ENCODE measurements at places on chromosomes 2 and 18.

DNA sequence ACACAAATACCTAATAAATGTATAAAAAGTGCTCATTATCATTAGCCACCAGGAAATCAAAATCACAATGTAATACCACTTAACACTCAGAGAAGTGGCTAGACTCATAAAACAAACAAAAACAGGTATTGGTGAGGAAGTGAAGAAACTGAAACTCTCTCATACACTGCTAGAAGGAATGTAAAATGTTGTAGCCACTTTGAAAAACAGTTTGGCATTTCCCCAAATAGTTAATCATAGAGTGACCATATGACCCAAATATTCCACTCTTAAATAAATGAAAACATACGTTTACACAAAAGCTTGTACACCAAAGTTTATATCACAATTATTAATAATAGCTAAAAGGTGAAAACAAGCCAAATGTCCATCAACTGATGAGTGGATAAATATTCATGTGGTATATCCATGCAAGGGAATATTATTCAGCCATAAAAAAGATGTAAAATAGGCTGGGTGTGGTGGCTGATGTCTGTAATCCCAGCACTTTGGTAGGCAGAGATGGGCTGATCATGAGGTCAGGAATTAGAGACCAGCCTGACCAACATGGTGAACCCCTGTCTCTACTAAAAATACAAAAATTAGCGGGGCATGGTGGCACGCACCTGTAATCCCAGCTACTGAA is 86.2 kb upstream of the COL5A2 start:
- H3K4me1 ChIP-seq: no peaks in the 10 kb centered on the region
- H3K27me3 ChIP-seq: no peaks in the 10 kb centered on the region
- H3K27ac ChIP-seq: no peak overlapping the region

- no peak for DNase-seq
- peaks cover 7% of the 10 kb centered on the region for H3K36me3 ChIP-seq
Observed at GRCh38 chr2:120963997-120964705, 228.5 kb downstream of the GLI2 start.

GRCh38 chr18:48926420-48926857 is 24.3 kb downstream of the SMAD7 start:
- no peaks in the 10 kb centered on the region for H3K36me3 ChIP-seq
- no peak overlapping the region for H3K27ac ChIP-seq
- no peaks in the 10 kb centered on the region for H3K27me3 ChIP-seq

GRCh38 chr2:219140722-219141121 is 19.9 kb downstream of the NHEJ1 start:
- no peak overlapping the region for H3K4me3 ChIP-seq
- H3K27ac ChIP-seq: no peak overlapping the region
- H3K4me1 ChIP-seq: no peaks in the 10 kb centered on the region

- no peak for DNase-seq
- no peaks in the 10 kb centered on the region for H3K27me3 ChIP-seq
- no peak overlapping the region for H3K4me3 ChIP-seq
- H3K27ac ChIP-seq: no peak overlapping the region
- H3K36me3 ChIP-seq: no peaks in the 10 kb centered on the region
Observed at GRCh38 chr2:239288951-239289511, 111.8 kb downstream of the HDAC4 start.

GRCh38 chr2:86304416-86304815 is 33.0 kb downstream of the REEP1 start:
- H3K36me3 ChIP-seq: no peaks in the 10 kb centered on the region
- no peaks in the 10 kb centered on the region for H3K4me1 ChIP-seq
- no peak overlapping the region for H3K4me3 ChIP-seq
- no peak for DNase-seq

GRCh38 chr2:231009236-231009919 is 13.5 kb downstream of the SPATA3 start:
- no peak overlapping the region for H3K27ac ChIP-seq
- H3K4me3 ChIP-seq: no peak overlapping the region
- no peaks in the 10 kb centered on the region for H3K27me3 ChIP-seq

DNA sequence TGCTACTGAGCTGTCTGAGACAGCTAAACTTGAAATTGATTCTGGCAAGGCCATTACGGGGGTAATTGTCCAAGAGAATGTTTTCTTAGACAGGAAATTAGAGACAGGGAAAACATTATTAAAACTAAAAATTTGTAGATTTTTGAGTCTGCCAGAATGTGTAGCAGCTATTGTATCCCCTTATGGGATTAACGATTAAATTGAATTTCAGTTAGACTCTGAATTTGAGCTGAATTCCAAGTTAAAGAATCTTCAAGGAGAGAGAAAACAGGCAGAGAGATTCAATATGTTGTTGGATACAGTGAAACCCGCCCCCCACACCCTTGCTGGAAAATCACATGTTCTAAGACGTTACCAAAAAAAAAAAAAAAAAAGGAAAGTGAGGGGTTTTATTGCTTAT is 32.7 kb upstream of the CCDC68 start:
- DNase-seq: no peak
- H3K27me3 ChIP-seq: no peaks in the 10 kb centered on the region
- H3K36me3 ChIP-seq: no peaks in the 10 kb centered on the region
- no peak overlapping the region for H3K27ac ChIP-seq
- no peak overlapping the region for H3K4me3 ChIP-seq

GRCh38 chr2:230843132-230843531 is 21.6 kb upstream of the ITM2C start:
- no peaks in the 10 kb centered on the region for H3K4me1 ChIP-seq
- H3K4me3 ChIP-seq: no peak overlapping the region
- DNase-seq: no peak
- H3K27me3 ChIP-seq: no peaks in the 10 kb centered on the region
- no peaks in the 10 kb centered on the region for H3K36me3 ChIP-seq

GRCh38 chr2:3956892-3957291 is 253.5 kb downstream of the DCDC2C start:
- H3K4me1 ChIP-seq: no peaks in the 10 kb centered on the region
- no peak overlapping the region for H3K4me3 ChIP-seq
- DNase-seq: no peak
- no peaks in the 10 kb centered on the region for H3K27me3 ChIP-seq
- no peaks in the 10 kb centered on the region for H3K36me3 ChIP-seq

GRCh38 chr2:207219081-207219630 is 53.4 kb upstream of the KLF7 start:
- no peak for DNase-seq
- H3K27ac ChIP-seq: no peak overlapping the region
- H3K36me3 ChIP-seq: no peaks in the 10 kb centered on the region
- no peaks in the 10 kb centered on the region for H3K4me1 ChIP-seq
- H3K27me3 ChIP-seq: no peaks in the 10 kb centered on the region

DNA sequence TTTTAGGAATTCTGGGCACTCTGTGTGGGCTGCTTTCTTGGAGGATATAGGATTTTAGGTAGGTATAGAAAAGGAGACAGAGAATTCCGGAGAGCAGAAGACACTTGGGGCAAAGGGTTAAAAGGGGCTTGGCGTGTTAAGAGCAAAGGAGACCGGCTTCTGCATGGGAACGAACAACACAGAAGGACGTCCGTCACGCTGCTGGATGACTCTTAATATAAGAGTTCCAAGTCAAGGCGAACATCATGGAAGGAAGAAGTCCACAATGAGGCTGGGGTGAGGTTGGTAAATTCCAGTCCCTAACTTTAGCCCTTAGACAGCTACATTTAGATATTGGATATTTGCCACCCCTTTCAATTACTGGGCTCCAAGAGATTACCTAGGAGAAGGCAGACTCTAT is 15.9 kb upstream of the SLC20A1 start:
- H3K4me3 ChIP-seq: no peak overlapping the region
- H3K36me3 ChIP-seq: no peaks in the 10 kb centered on the region
- peaks cover 10% of the 10 kb centered on the region for H3K4me1 ChIP-seq
- H3K27ac ChIP-seq: no peak overlapping the region
- DNase-seq: no peak
- H3K27me3 ChIP-seq: no peaks in the 10 kb centered on the region

DNA sequence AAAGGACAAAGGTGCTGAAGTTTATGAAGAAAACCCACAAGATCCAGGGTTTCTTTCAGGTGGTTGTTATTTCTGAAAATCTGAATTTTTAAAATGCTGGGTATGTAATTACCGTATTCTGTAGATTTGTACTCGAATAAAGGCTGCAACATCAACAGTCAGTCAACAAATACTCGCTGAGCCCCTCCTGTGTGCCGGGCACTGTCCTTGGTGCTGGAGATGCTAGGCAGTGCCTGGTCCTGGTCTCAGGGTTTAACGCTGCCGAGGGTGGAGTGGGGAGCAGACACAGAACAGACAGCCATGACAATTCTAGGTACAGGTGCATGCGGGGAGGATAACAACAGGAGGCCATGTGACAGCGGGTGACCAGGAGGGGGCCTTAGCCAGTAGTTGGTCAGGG is 27.2 kb upstream of the PDIA6 start:
- no peaks in the 10 kb centered on the region for H3K36me3 ChIP-seq
- peaks cover 2% of the 10 kb centered on the region for H3K4me1 ChIP-seq
- H3K27ac ChIP-seq: no peak overlapping the region
- H3K27me3 ChIP-seq: no peaks in the 10 kb centered on the region
- DNase-seq: no peak
- H3K4me3 ChIP-seq: no peak overlapping the region

- H3K27me3 ChIP-seq: no peaks in the 10 kb centered on the region
- no peak for DNase-seq
- H3K27ac ChIP-seq: no peak overlapping the region
- no peaks in the 10 kb centered on the region for H3K36me3 ChIP-seq
- no peaks in the 10 kb centered on the region for H3K4me1 ChIP-seq
Observed at GRCh38 chr2:212682937-212683336, 144.3 kb upstream of the ERBB4 start.

- no peaks in the 10 kb centered on the region for H3K36me3 ChIP-seq
- no peaks in the 10 kb centered on the region for H3K27me3 ChIP-seq
- DNase-seq: no peak
- no peak overlapping the region for H3K4me3 ChIP-seq
- no peak overlapping the region for H3K27ac ChIP-seq
- no peaks in the 10 kb centered on the region for H3K4me1 ChIP-seq
Observed at GRCh38 chr18:79241755-79242154, 154.0 kb upstream of the NFATC1 start.

DNA sequence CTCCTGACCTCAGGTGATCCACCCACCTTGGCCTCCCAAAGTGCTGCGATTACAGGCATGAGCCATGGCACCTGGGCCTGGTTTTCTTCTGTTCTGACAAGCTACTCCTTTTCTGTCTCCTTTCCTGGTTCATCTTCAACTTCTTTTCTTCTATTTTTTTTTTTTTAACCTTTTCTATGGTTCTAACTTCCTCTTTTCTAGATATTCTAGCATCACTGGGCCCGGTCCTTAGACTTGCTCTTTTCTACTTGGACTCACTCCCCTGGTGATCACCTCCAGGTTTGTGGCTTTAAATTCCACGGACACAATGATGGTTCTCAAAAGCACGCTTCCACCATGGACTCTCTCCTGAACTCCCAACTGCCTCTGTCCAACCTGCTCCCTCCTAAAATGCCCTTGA is 2.0 kb downstream of the EIF2AK2 start:
- peaks cover 11% of the 10 kb centered on the region for H3K4me1 ChIP-seq
- H3K36me3 ChIP-seq: no peaks in the 10 kb centered on the region
- no peaks in the 10 kb centered on the region for H3K27me3 ChIP-seq

GRCh38 chr2:232963913-232964312 is 49.1 kb downstream of the NGEF start:
- H3K4me3 ChIP-seq: no peak overlapping the region
- H3K4me1 ChIP-seq: no peaks in the 10 kb centered on the region
- no peak overlapping the region for H3K27ac ChIP-seq
- H3K27me3 ChIP-seq: no peaks in the 10 kb centered on the region
- no peaks in the 10 kb centered on the region for H3K36me3 ChIP-seq

DNA sequence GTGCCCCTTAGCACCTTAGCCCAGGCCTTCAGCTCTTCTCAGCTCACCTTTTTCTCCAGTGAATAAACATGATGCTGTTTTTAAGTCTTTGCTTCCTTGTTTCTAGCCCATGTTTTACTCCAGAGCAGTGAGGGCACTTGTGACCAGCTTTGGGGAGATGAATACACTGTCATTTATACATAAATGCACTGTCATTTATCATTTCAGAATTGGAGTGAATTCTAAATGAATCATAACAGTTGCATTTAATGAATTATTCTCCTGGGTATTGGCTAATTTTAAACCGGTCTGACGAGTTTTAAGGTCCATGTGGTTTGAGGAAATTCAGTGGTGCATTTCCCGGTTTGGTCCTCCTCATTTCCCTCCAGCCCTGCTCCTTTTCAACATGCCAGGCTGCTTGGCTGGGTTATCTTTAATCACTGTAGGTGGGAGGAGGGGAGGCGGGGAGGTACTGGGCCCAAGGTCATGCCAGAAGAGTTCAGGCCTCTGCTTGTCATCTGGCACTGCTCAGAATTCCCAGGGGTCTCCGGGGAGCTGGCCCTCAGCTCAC is 23.9 kb downstream of the PRKCE start:
- H3K27ac ChIP-seq: no peak overlapping the region
- H3K36me3 ChIP-seq: no peaks in the 10 kb centered on the region
- H3K4me1 ChIP-seq: no peaks in the 10 kb centered on the region

DNA sequence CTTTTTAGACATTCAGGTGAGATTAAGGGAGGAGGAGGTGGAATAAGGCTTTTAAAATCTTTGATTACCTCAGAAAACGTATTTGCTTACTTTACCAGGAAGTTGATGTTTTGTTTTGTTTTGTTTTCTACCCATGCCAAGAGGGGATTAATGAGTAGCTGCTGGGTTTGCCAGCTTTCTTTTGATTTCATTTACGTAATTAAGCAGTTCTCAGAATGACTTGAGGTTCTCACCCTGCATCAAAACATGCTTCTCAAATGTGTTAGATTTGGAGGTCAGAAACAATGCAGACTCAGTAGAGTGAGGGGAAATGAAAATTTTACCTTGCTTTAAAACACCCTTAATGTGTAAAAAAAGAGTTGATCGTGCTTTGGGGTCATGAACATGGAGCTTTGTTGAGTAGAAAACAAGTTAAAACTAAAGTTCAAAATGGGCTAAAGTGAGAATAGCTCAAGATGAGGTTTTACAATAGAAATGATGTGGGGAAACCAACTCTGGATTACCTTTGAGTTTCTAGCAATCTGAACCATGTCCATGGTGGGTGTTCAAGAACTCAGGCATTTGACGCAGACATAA is 217.1 kb upstream of the EPAS1 start:
- H3K27me3 ChIP-seq: no peaks in the 10 kb centered on the region
- no peak overlapping the region for H3K27ac ChIP-seq
- H3K4me3 ChIP-seq: no peak overlapping the region
- no peaks in the 10 kb centered on the region for H3K4me1 ChIP-seq
- no peaks in the 10 kb centered on the region for H3K36me3 ChIP-seq

- no peaks in the 10 kb centered on the region for H3K27me3 ChIP-seq
- no peaks in the 10 kb centered on the region for H3K4me1 ChIP-seq
- no peak overlapping the region for H3K4me3 ChIP-seq
- no peaks in the 10 kb centered on the region for H3K36me3 ChIP-seq
- no peak overlapping the region for H3K27ac ChIP-seq
Observed at GRCh38 chr2:98514096-98514639, 69.5 kb downstream of the INPP4A start.

GRCh38 chr2:167966937-167967913 is 280.2 kb downstream of the STK39 start:
- no peaks in the 10 kb centered on the region for H3K36me3 ChIP-seq
- H3K27me3 ChIP-seq: no peaks in the 10 kb centered on the region
- no peak overlapping the region for H3K27ac ChIP-seq
- no peaks in the 10 kb centered on the region for H3K4me1 ChIP-seq

All from H1 (cell line).